Activated naive CD8-positive, alpha-beta T cell treated with anti-CD3 and anti-CD28 coated beads for 36 hours (primary cell): ENCODE measurements at places on chromosomes 7 and 10.

DNA sequence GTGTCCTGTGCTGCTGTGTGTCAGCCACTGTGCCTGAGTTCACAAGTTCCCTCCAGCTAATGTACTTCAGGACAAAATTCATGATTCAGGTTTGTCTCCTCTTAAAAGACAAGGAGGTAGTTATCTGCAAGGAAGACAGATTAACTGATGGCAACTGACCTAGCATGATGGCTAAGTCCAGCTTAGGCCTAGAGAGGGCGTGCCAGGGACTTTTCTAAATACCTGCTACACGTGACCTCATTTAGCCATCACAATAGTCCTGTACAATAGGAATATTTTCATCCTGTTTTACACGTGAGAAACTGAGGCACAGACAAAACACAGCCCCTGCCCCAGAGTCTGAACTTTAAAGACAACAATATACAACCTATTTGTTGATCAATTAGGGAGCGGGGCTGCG is 275.7 kb downstream of the XPNPEP1 start:
- no peak for DNase-seq

DNA sequence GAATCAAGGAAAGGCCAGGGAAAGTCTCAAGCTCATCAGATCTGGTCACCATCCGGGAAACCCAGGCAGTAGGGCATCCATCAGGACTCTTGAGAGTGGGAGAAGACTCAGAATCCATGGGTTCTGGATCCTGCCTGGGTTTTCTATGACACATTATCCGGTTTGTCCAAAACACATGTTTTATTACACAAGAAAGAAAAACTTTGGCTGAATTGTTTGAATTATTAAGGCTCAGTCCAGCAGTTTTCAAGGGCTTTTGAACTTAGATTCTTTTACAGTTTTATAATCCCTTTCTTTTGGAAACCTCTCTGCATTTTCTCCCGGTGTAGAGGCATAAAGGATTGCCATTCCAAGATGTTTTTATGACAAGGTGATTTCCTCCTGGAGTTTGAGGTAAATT is 528.5 kb upstream of the MGMT start:
- no peak for DNase-seq

- no peak for DNase-seq
Observed at GRCh38 chr7:57651006-57651405, 201.0 kb downstream of the ZNF716 start.

DNA sequence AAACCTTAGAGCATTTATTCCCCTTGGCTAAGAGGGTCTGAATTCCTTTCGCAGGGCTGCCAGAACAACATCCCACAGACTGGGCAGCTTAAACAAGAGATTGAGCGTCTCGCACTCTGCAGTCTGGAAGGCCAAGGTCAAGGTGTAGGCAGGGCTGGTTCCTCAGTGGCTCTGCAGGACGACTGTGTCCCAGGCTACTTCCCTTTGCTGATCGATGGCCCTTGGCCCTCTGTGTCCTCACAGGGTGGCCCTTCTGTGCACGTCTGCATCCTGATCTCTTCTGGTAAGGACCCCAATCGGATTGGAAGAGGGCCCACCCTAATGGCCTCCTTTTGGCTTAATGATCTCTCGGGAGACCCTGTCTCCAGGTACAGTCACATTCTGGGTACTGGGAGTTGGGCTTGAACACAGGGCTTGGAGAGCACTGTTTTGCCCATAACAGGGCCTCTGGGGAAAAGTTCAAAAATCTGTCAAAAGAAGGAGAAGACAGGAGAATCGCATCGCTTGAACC is 35.1 kb upstream of the DNAJB6 start:
- no peak for DNase-seq

- no peak for DNase-seq
Observed at GRCh38 chr7:68224041-68224741, 1227.6 kb downstream of the TYW1 start.

DNA sequence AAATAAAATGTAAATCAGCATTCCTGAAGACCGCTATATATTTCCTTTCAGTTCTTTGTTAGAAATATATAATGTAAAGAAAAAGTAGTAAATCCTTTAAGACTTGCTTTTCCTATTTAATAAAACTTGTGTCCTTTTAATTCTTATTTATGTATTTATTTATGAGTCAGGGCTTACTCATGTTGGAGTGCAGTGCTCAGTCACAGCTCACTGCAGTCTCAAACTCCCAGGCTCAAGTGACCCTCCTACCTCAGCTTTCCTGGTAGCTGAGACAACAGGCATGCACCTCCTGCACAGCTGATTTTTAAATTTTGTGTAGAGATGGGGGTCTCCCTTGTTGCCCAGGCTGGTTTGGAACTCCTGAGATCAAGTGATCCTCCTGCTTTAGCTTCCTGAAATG is 724.5 kb downstream of the ANKRD7 start:
- DNase-seq = no peak
